ENCODE measurements at places on chromosomes 12 and 14.

GRCh38 chr14:89858089-89858488, 96.4 kb downstream of the EFCAB11 start:
- DNase-seq: no peak

DNA sequence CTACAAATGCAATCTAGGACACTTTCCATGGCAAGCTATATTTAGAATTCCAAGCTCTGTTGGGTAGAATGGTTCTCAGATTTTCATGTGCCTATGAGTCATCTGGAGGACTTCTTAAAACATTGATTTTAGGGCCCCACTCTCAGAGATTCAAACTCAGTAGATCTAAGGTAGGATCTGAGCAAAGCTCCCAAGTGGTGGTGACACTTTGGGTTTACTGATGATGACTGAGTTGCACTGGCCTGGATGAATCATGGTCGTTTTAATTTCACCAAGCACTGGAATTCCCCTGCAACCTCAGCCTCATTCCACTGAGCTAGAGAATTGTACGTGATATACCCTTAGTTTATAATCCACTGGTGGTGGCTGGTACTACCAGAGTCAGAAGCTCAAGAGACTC, 86.5 kb downstream of the PPM1H start:
- DNase-seq: no peak

- DNase-seq: no peak
These were observed 77.2 kb downstream of the NKX2-1 start for GRCh38 chr14:36442824-36443241.

- DNase-seq: no peak
These were observed 1358.8 kb downstream of the LRFN5 start for GRCh38 chr14:42965512-42965911.

DNA sequence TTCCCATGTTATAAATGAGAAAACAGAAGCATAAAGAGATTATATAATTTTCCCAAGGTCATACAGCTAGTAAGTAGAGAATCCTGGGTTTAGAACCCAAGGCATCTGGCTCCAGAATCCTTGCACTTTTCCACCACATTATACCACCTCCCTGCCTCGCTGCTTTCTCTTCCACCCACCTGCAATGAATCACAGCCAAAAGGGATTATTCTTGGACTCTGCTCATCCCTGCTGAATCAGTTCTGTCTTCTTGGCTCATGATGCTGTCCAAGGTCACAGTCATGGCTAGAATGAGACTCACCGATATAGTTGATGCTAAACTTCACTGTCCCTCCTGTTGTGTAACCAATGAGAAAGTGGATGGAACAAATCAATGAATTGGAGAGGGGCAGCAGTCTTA, 356.6 kb downstream of the FUT8 start:
- no peak for DNase-seq

GRCh38 chr12:116381744-116382685, 104.5 kb upstream of the MED13L start:
- DNase-seq: peak; percentile 66

DNA sequence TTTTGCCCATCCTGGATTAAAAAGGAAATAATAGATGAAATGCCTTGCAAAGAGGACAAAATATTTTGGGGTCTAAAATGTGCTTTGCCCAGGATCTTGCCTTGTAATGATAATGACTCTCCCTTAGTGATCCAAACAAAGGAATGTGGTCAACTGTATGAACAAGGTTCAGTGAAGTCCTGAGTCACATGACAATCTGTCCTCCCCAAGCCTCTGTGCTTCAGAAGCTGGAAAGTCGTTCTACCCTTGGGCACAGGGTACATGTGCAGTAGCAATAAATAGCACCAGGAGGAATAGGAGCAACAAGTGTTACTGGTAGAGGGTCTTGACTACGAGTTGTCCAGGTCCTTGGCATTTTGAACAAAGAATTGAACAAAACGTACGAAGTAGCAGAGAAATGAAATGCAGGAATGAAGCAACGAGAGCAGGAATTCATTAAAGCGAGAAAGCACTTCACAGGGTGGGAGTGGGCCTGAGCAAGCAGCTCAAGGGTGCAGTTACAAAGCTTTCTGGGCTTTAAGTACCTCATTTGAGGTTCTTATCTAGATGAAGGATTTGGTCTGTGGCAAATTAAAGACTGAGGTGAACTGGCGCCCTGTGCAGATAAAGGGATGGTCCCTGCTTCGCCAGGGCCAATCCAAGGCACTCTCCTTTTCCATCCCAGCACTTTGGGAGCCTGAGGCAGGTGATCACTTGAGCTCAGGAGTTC, 65.8 kb downstream of the RESF1 start:
- DNase-seq: no peak

- DNase-seq: no peak
These were observed 20.9 kb downstream of the ISCA2 start for GRCh38 chr14:74514471-74514941.

- peak; percentile 94 for DNase-seq
These were observed at the start of gene SLC48A1 for GRCh38 chr12:47773062-47773857. TSS of gene SLC48A1 (plus strand) at chr12:47773238. CDS start at chr12:47773305, 67 bp downstream.

- DNase-seq: no peak
These were observed 27.8 kb upstream of the PCNX1 start for GRCh38 chr14:70879448-70879847.

- DNase-seq: no peak
These were observed 133.8 kb upstream of the MGAT4C start for GRCh38 chr12:86389949-86390348.

DNA sequence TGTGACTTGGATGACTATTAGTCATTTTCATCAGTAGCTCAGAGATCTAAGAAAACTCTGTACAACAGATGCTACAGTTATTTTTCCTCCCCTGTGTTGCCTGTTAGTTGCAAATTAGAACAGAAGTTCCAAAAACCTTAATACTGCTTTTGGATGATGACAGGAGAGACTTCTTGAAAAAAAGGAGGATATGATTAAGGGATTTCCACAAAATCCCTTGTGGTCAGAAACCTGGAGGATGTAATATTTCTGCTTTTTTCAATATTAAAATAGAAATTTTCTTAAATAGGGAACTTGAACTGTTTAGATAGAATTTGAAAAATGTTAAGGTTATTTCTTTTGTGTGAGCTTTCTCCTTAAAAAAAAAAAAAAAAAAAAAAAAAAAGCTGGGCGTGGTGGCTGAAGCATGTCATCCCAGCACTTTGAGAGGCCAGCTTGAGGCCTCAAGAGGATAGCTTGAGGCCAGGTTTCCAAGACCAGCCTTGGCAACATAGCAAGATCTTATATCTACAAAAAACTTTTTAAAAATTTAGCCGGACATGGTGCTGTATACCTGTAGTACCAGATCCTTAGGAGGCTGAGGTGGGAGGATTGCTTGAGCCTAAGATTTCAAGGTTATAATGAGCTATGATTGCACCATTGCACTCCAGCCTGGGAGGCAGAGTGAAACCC, 14.1 kb downstream of the CMAS start:
- no peak for DNase-seq

GRCh38 chr12:34394211-34395055, 372.1 kb downstream of the ALG10 start:
- DNase-seq: peak; percentile 14

- no peak for DNase-seq
These were observed 250.2 kb downstream of the C12orf50 start for GRCh38 chr12:87779016-87779415.

DNA sequence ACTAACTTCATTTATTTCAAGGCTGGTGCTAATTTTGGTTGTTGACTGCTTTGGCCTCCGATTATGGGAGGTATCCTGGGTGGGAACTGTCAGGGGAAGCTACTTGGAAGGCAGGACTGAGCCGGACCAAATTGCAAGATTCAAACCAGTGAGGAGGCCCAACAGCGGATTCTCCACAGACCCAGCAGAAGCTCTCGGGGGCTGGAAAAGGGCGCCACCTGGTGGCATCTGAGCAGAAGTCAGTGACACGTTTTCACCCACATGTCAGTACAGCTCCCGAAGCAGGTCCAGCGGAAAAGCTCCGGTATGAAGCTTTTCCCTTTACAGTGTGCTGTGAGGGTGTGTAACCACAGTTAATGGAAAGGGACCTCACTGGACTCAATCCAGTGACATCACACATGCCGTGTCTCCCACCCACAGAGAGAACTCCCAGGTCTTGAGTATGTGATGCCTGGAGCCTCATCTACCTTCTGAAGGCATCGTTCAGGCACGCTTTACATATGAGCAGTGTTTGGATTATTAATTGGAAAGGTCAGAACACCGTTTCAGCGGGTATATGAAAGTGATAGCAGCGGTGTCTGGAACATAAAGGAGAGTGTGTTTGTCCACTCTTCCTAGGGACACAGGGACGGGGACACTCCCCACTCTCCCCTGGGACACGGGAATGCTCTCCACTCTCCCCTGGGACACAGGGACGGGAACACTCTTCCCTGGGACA, 3.6 kb upstream of the P2RX2 start:
- peak; percentile 83 for DNase-seq

DNA sequence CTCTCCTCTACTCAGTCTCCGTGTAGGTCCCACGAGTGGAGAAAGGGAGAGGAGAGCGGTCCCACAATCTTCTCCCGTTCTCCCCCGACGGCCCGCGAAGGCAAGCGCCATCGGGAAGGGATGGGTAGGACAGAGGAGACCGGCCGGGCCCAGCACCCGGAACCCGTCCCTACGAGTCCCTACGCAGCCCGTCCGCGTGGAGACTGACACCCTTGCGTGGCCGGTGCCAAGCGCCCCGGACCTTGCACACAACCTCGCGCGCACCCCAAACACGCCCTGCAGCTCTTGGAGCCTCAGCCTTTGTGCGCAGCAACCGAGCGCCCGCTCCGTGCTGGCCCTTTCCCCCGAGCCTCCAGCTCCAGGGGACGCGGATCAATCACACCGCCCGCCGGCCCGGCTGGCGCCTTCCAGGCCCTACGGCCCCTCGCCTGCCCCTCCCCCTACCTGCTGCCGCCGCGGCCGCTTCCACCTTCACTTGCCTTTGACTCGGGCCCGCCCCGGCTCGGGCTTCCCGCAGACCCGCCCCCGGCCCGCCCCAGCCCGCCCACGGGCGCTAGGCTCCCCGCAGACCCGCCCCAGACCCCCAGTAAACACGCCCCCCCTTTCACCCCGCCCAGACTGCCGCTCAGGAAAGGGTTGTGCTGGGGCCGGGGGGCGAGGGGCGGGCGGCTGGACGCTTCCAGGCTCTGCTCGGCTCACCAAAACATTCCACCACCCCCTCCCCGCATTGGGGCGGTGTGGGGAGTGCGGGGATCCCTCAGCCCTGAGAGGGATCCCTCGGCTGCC, at the start of gene NDRG2:
Gene NDRG2, minus strand, starts transcription at position 477 of the 786 bp plus-strand sequence. CDS start 1,746 bp downstream, outside the sequence.
- peak; percentile 86 for DNase-seq

DNA sequence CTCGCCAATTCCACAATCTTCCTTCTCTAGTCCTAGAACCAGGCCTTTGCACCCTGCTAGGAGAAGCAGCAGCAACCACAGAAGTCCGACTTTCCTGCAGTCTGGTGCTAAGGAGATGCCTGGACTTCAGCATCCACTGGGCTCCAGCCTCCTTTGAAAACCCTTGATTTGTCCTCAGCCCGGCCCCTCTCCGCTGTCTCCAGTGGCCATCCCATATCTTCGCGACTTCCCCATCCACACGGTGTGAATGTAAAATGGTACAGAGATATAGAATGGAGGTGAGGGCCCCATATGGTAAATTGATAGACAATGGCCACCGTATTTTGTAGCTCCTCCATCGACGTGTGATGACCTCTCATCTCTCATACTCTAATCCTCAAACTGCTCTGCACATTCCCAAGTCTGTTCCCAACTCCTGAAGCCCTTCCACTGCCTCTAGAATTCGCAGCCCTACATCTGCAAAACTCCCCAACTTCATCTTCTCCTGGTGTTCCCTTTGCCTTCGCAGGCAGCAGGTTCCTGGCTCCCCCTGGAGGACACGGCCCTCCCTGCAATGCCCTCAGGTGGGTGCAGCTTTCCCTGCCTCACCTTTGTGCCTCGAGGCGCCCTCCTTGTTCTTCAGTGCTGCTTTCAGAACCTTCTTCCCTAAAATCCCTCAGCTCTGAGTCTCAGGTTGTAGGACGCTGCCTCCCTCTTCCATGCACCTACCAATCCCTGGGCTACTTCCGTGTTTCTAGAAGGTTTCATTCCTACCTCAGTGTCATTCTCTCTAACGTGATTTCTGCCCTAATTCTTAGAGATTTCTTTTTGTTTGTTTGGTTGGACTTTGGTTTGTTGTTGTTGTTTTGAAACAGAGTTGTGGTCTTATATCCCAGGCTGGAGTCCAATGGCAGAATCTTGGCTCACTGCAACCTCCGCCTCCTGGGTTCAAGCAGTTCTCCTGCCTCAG, 36.7 kb downstream of the TMBIM6 start:
- peak; percentile 90 for DNase-seq

GRCh38 chr12:43098766-43099550, 453.0 kb downstream of the ADAMTS20 start:
- DNase-seq: no peak

DNA sequence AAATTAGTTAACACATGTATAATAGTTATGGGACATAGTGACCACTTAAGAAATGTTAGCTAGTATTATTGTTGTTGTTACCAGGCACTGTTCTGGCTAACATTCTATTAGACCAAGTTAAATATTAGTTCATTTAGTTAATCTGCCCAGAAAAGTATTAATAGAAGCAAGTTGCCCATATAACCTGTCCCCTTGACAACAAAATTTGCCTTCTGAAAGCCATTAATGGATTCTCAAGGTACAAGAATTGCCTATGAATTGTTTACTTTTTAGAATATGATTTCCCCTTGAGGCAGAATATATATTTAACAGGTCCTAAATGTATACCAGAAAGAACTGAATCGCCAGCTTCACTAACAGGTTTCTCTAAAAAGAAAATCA, 167.3 kb upstream of the TMCC3 start:
- DNase-seq: no peak

DNA sequence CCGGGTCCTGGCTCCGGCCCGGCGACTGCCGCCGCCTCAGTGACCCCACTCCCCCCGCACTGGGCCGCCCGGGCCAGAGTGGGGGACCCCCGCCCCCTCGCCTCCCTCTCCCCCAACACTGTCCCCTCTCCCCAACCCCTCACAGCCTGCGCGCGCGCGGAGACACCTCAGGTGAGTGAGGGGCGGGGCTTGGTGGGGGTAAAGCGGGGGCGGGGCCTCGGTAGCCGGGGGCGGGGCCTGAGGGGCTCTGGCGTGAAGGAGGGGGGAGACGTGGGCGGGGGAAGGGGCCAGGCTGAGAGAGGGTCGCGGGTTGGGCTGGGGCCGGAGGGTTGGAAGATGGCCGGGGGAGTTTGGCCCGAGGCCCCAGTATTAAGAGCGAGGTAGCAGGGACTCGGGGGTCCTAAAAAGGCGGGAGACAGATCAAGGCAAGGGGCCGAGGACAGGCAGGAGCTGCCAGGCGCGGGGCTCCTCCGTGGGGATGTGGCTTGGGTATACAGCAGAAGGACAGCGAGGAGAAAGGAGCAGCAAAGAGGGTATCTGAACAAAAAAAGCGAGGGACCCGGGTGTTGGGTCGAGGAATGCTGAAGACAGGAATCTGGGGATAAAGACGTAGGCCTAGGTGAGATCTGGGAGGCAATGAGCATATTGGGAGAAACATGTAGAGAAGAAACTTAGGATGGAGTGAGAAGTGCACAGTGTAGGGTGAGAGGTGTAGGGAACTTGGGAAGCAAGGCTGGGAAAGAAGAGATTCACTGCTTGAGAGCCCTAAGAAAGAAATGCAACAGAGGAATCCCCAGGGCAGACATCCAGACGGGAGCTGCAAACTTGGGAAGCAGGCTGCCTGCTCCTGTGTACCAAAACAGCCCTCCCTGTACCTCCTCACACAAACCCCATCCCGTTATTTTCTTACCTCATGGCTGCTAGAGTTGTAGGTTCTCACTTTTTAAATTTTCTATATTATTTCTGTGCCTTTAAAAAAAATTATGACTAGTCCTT, 10.8 kb downstream of the SUOX start:
- peak; percentile 81 for DNase-seq

All from Caco-2 (cell line).